ENCODE measurements at places on chromosomes 1 and 21.

GRCh38 chr1:230127105-230128054, 60.3 kb downstream of the GALNT2 start:
- no peak for DNase-seq

GRCh38 chr1:94646141-94646643, 104.6 kb upstream of the F3 start:
- DNase-seq: peak; percentile 97

DNA sequence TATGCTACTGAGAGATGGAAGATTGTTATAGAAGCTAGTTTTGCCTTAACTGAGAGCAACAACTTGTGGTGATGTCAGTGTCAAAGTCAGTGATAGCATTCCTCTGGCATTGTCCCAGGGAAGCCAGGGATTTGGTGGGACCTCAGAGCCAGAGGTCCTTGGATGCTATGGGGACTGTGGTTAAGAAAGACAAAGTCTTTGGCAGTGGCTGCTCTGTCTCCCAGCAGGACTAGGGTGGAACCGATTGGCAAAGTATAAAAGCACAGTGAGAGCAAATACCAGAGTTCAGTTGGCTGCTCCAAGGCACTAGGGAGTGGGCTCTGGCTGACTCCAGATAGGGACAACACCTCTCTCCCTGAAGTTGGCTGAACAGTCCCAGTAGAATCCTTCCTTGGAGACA, 104.8 kb downstream of the GDAP2 start:
- no peak for DNase-seq

DNA sequence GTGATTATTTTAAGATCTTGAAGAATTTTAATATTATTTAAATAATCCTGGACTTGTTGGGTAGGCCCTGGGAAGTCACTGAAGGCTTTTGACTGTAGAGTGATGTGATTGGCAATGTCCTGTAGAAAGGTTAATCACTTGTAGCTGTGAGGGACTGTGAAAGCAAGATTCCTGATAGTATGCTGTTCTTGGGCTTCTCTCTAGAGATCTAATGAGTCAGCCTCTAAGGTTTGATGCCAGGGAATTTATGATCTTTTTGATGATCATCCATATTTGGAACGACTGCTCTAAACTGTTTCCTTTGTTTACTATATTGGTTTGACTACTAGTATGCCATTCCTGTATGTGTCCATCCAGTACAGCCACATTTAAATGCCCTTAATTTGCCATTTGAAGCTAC, 56.5 kb downstream of the CAMSAP2 start:
- peak; percentile 86 for DNase-seq

DNA sequence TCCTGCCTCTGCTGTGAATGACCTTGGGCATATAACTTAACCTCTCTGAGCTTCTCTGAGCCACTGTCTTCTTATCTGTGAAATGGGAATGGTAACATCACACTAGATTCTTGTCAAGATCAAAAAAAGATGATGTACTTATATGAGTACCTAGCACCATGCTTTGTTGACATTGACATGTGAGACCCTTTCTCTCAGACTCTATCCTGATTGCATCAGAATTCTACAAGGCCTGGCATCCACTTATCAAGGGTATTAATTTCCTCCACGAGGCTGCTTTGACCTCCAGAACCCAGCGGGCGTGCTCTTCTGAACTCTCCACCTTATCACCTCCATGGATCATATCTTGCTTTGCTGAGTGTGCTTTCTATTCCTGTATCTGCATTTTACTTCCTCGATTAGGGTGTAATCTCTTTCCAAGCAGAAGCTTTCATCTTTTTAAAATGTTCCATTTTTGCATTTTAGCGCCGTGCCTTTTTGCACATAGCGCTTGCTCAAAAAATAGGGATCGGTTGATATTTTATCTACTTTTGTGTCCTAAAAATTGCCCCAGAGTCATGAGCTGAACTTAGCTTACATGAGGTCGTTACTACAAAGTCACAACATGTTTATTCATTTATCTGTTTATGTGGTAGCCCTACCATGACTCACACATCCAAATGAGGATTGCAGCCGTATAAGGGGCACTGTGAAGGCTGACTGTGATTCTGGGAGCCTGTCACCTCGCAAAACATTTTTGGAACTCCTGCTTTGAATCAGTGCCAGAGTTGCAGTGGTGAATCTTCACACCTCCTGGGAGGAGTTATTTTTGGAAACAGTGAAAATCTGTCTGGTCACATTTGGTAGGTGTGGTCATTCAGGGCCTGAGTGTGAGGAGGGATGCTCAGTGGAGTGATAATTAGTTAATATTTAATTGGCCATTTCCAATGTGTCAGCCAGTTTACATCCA, 63.2 kb downstream of the IER5 start:
- peak; percentile 22 for DNase-seq

DNA sequence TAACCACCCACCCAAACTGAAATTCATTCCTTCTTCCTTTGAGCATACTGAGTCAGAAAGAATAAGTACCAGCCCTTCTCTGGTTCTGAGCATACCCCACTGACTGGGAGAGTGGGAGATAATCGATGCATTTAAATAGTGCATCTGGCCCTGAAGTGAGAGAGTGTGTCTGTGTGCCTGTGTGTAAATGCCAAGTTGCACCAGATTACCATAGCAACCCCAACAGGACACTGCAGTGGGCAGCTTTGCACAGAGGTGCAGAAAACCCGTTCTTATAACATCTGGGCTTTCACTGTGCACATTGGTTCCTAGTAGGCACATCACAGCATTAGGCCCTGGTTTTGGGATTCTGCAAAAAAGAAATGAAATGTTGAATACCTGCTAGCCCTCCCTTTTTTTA, 2.3 kb downstream of the ASTN1 start:
- DNase-seq: no peak

GRCh38 chr1:37471345-37472231, 2.8 kb upstream of the ZC3H12A start:
- peak; percentile 87 for DNase-seq

- DNase-seq: peak; percentile 30
These were observed 135.3 kb downstream of the ADSS2 start for GRCh38 chr1:244316407-244316806.

DNA sequence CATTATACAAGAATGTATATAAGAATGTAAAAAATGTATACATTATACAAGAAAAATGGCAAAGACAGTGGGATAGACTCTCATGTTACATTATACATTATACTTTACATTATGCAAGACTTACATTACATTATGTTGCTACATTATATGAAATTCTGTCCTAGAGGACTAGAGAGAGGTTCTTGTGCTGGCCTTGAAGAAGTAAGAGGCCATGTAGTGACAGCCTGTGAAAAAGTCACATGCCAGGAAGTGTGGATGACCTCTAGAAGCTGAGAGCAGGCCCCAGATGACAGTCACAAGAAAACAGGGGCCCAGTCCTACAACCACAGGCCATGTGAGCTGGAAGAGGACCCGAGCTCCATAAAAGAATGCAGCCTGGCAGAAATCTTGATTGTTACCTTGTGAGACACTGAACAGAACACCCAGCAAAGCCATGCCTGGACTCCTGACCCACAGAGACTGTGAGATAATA, 30.5 kb upstream of the AHCYL1 start:
- DNase-seq: no peak

DNA sequence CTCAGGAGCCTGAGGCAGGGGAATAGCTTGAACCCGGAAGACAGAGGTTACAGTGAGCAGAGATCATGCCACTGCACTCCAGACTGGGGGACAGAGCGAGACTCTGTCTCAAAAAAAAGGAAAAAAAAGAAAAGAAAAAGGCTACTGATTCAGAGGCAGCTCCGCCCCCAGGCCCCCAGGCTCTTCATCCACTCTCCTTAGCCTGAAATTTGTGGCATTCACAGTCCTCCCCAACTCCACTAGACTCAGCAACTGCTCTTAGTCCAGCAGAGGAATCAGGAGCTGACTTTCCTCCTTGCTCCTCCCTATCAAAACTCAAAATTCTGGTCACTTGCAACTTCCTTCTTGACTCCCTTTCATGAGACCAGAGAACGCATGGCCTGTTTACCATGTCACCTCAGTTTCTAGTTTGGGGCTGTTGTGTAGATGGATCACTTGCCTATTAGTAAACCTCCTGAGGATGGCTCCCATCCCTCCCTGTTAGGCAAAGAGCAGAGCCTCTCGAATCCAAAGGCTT, 27.1 kb downstream of the PCAT6 start:
- no peak for DNase-seq

- no peak for DNase-seq
These were observed 335.0 kb upstream of the NFIA start for GRCh38 chr1:60747353-60747752.

- DNase-seq: no peak
These were observed 153.3 kb upstream of the SGIP1 start for GRCh38 chr1:66380452-66381212.

DNA sequence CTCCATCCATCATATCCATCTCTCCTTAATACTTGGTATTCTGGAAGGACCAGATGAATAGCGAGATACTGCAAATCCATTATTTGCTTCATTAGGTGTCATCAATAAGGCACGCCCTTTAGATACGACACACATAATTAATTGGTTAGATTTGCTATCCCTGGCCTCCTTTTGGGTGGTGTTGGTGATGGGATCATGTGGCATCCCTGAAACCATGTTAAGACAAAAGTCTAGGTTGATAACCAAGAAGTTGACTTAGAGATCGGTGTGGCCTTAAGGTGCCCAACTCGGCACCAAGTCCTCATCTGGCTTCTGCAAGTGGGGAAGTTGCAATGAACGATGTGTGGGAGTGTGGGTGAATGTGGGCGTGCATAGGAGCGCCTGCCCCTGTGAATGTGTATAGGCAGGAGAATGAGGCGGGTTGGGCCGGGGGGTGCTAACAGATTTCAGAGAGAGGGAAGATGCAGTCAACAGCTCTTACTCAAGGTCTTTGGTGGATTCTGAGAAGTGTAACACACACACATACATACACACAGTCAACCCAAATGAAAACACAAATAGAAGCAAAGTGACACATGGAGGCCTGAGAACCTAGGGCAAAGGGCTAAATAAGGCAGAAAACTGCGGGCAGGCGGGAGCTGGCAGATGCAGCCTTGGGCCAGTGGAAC, 415.7 kb upstream of the ESRRG start:
- no peak for DNase-seq

GRCh38 chr1:222057162-222057561, 315.3 kb upstream of the DUSP10 start:
- no peak for DNase-seq

- DNase-seq: peak; percentile 16
These were observed 22.9 kb downstream of the SUSD4 start for GRCh38 chr1:223341121-223341520.

DNA sequence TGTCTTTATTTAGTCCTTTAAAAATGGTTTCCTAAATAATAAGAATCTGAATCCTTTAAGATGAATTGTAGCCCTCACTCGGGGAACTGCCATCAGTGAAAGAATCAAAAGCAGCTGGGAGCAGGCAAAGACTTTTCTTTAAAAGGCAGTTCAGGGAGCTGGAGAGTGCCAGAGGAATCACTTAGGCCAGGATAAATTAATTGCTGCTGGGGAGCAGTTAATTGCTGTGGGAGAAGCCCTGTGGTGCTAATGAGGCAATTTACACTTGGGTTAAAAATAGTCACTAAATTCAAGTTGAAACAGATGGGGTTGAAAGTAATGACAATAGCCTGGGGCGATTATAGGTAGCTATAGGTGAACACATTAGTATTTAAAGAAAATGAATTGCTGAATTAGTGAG, 38.7 kb upstream of the COL24A1 start:
- DNase-seq: no peak

- no peak for DNase-seq
These were observed 149.6 kb downstream of the DISC1 start for GRCh38 chr1:231776010-231776756.

GRCh38 chr1:3558036-3558726, 53.1 kb downstream of the MEGF6 start:
- no peak for DNase-seq

GRCh38 chr1:168243636-168244212, 17.9 kb downstream of the SFT2D2 start:
- DNase-seq: no peak

DNA sequence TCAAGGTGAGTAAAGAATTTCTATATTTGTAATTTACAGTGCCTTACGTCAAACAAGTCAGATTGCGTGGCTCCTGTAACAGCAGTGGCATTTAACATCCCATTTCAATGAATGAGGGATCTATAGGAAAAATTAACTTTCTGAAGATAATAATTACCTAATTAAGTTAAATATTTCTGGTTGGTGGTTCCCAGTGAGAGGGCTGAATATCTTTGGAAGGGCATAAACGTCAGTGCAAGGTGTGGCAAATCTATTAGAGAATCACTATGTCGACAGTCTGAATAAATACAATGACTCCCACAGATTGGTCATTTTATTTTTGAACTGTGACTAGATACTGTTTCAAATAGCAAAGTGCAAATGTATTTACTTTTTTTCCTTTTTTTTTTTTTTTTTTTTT, 80.0 kb downstream of the S1PR1 start:
- DNase-seq: no peak

DNA sequence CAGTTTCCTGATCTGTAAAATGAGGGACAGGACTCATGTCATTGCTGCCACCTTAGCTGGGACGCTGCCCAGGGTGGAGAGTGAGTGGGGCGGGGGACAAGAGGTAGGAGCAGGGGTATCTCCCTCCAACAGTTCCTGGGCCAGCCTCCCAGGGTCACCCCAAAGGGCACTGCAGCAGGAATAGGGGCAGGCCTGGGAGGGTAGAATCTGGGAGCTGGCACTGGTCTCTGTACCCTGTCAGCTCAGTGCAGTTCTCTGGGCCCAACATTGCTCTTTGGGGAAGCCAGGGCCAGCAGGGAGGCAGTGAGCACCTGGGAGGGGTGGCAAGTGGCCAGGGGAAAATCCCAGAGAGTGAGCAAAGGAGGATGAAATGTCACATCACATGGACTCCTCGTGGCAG, 55.8 kb downstream of the ELK4 start:
- no peak for DNase-seq

GRCh38 chr1:116177861-116178260, 66.7 kb downstream of the MAB21L3 start:
- DNase-seq: no peak

DNA sequence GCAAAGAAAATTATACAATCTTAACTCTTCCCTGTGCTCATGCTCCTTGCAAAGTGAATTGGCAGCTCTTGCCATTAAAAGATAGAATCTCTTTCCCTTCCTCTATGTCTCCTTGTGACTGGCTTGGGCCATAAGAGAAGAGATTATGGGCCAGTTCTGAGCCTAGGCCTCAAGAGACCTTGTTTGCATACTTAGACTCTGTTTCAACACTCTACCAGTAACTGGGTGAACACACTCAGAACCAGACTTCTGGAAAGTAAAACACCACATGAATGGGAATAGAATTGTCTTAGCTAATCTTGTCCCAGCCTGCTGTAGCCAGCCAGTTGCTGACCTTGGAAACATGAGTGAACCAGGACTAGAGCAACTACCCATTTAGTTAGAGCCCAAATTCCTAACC, 15.3 kb upstream of the OR6K3 start:
- no peak for DNase-seq

- DNase-seq: no peak
These were observed 41.9 kb downstream of the MPZL1 start for GRCh38 chr1:167763525-167764220.
